ENCODE measurements at places on chromosomes 1 and 21.

- no peak for DNase-seq
Observed at GRCh38 chr1:50279622-50280330, 143.5 kb downstream of the DMRTA2 start.

GRCh38 chr1:95115708-95116137, 1.4 kb upstream of the TLCD4 start:
- no peak for DNase-seq

- peak; percentile 46 for DNase-seq
Observed at GRCh38 chr1:17439250-17440073, at the start of gene RCC2. TSS of gene RCC2 (minus strand) at chr1:17439677. CDS start at chr1:17438514, 1,163 bp downstream.

GRCh38 chr1:171816300-171816901, 24.9 kb upstream of the DNM3 start:
- DNase-seq, result no peak

- DNase-seq, result no peak
Observed at GRCh38 chr1:111179968-111180533, 20.4 kb downstream of the DENND2D start.

DNA sequence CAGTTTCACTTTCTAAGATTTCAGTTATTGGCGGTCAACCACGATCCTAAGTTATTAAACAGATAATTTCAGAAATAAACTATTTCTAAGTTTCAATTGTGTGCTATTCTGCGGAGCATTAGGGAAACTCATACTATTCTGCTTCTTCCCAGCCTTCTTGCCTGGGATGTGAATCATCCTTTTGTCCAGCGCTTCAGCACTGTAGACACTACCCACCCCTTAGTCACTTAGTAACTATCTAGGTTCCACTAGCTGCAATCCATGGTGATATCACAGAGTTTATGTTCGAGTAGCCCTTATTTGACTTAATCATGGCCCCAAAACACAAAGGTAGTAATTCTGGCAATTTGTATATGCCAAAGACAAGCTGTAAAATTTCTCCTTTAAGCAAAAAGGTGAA, 279.9 kb upstream of the ADAMTS5 start:
- DNase-seq, result no peak

DNA sequence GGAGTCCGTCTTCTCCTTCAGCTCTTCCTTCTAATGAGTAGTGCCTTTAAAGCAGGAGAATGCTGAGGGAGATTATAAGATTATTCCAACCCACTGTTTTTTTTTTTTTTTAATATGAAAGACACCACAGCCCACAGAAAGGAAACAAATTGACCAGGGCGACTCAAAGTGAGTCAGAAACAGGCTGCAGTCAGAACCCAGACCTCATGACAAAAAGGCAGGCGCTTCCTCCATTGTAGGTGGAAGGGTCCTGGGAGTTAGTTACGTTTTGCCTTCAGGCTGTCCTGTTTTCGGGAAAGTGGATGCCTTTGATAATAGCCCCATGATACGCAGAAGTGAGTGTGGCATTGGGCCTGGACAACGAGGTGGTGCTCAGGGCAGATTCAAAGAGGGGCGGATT, 21.0 kb downstream of the PLXNA2 start:
- DNase-seq, result no peak

GRCh38 chr21:31526040-31526439, 133.5 kb upstream of the SOD1 start:
- no peak for DNase-seq

- DNase-seq, result no peak
Observed at GRCh38 chr1:182731852-182732575, 47.6 kb upstream of the RGS8 start.

DNA sequence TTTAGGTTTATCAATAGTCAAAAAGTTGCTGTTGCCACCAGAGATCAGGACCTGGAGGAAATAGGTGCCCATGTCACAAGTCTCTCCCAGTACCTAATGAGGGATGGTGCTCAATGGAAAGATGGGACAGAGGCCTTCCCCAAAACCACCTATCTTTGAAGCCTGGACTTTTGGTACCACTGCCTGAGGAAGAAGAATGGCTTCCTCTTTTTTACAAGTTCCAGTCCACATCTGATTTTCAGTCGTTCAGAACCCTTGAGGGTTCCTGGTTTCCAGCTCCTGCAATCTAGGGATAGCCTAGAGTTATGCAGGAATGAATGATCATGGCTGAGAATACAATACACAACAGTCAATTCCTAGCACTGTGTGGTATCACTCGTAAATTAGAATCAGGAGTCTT, 5.7 kb downstream of the CATSPERE start:
- no peak for DNase-seq

DNA sequence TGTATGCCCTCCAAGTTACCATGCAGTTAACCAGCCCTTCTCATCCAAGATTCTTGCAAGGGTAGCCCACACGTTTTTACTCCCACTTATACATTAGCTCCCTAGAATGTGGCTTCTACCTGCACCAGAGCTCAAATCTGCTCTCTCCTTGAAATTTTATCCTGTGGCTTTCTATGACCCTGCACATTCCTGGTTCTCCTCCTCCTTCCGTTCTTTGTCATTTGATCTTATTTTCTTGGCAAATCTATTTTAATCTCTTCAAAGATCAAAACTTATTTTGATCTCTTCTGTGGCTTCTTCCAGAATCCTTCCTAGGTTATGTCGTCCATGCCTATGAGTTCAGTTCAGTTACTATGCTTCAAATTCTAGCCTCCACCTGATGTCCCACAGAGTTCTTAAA, 115.6 kb upstream of the GUCA2B start:
- no peak for DNase-seq

- DNase-seq, result peak; percentile 55
Observed at GRCh38 chr1:156656806-156657740, 15.2 kb downstream of the BCAN start.

DNA sequence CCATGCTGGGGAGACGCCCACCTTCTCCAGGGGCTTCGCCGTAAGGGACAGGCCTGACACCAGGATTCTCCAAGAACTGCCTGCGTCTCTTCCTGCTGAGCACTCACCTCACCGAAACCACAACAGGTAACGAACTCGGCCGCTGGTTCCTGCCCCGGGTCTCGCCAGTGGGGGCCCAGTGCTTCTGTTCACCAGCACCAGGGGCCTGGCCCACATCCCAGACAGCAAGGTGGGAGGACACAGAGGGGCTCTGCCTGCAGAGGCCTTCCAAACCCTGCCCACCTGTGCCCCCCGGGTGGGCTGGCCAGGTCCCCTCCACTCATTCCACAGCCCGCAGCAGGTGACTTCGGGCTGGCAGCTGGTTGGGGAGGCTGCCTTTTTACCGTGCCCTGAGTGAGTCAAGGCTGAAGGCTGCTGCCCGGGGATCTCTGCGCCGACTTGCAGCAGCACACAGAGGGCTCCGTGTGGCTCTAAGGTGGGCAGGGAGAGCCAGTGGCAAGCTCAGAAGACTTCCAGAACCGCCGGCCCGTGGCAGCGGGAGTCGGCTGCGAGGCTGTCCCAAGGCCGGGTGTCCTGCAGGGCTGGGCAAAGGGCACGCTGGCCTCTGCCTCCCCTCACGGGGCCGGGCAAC, 14.7 kb upstream of the COL18A1 start:
- no peak for DNase-seq

- DNase-seq, result no peak
Observed at GRCh38 chr21:16241479-16241963, 511.7 kb downstream of the USP25 start.

DNA sequence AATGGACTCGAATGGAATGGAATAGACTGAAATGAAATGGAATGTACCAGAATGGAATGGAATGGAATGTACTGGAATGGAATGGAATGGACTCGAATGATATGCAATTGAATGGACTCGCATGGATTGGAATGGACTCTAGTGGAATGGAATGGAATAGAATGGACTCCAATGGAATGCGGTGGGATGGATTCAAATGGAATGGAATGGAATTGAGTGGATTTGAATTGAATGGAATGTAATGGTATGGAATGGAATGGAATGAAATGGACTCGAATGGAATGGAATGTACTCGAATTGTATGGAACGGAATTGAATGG, 99.6 kb upstream of the FBXO28 start:
- no peak for DNase-seq

DNA sequence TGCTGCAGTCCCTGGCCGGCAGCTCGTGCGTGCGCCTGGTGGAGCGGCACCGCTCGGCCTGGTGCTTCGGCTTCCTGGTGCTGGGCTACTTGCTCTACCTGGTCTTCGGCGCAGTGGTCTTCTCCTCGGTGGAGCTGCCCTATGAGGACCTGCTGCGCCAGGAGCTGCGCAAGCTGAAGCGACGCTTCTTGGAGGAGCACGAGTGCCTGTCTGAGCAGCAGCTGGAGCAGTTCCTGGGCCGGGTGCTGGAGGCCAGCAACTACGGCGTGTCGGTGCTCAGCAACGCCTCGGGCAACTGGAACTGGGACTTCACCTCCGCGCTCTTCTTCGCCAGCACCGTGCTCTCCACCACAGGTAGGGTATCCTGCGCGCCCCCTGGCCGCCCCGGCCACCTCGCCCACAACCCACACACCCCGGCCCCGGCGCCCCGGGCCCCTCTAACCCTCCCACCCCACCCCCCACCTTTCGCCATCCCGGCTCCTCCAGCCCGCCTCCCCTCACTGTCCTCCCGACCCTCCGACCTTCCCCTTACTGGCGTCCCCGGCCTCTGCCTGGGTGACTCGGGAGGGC, 352 bp downstream of the KCNK1 start:
- no peak for DNase-seq

GRCh38 chr1:43477716-43478115, 24.0 kb upstream of the HYI start:
- no peak for DNase-seq

- DNase-seq, result no peak
Observed at GRCh38 chr1:37905727-37906126, 41.1 kb downstream of the INPP5B start.

GRCh38 chr1:38865112-38865715, 5.6 kb upstream of the RRAGC start:
- no peak for DNase-seq

DNA sequence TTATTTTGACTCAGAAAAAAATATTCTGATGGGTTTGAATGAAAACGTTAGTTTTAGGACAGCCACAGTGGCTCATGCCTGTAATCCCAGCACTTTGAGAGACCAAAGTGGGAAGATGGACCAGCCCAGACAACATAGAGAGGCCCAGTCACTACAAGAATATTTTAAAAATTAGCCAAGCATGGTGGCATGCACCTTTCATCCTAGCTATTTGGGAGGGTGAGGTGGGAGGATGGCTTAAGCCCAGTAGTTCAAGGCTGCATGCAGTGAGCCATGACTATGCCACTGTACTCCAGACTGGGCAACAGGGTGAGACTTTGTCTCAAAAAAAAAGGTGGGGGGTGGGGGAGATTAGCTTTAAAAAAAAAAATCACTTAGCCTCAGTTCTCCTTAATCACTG, 127.5 kb downstream of the LBR start:
- no peak for DNase-seq

DNA sequence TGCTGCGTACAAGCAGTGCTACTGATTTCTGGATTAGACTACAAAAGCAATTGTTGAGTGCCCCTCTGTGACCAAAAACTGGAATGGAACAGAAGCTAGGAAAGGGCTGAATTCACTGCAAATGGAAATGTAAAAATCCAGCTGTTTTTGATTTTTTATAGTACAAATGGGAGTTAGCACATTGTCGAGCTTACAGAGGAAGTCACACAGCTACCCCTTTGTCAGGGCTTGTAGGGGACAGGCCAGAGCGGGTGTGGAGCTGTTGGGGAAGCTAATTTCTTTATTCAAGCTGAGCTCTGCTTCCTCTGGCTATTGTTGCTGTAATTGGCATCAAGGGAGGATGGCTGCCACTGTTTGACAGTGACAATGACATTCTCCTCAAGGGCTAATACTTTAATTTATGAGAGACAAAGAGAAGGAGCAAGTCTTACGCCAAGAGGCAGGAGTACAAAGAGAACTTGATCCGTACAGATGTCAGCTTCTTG, 96.1 kb downstream of the SLC35F3 start:
- DNase-seq, result no peak

DNA sequence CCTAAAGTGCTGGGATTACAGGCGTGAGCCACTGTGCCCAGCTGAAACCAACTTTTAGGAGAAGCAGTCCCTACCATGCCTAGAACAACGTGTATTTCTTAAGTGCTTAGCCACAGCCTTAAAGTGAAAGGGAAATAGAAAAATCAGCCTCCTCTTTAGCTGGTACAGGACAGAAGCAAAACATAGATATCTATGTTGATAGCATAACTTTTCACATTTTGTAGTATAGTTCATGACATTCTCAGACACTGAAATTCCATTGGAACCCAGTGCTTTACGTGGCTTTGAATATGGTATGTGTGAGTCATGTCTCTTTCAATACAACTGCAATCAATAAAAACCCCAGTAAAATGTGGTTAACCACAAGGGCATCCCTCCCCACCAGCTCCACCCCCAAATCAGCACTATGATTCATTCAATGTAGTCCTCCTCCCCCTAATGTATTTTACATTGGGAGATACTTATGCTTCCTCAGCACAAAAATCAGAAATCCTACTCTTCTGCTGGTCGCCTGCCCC, 32.1 kb downstream of the TGFB2 start:
- peak; percentile 4 for DNase-seq

DNA sequence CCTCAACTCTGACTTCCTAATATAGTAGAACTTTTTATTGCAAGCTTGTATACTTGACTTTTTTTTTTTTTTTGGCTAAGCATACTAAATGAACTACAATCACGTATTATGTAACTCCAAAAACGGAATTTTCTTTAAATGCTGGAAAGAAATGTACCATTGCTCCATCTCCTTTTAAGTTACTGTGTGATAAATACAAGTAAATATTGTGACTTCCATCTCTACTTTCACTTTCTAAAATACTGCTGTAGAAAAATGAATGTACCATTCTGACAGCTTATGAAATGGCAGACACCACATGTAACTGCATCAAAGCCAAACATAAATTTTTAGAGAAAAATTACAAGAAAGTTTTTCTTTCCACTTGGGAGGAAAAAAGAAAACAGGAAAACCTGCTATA, 54.7 kb downstream of the ASH1L start:
- no peak for DNase-seq

DNA sequence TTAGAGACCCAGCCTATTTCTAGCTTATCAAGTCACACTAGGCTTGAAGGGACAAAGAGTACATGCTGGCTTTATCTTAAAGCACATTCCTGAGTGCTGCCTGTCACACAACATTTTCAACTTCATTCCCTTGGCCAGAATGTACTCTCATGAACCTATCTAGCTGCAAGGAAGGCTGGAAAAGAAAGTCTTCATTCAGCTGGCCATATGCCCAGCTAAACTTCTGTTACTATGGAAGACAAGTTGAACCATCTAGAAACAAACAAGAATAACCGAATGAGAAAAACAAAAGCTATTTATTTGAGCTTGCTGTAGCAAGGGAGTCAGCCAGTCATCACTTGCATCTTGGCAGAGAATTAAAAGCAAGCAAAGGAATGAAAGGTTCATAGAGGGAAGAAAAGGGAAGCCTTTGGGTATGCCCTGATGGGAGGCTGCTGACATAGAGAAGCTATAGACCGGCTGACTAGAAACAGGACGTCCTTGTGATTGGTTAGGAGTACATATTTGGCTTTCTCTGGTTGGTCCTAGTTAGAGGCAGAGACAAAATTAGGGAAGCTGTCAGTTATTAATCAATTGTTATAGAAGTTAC, 108.4 kb downstream of the NEK7 start:
- no peak for DNase-seq

DNA sequence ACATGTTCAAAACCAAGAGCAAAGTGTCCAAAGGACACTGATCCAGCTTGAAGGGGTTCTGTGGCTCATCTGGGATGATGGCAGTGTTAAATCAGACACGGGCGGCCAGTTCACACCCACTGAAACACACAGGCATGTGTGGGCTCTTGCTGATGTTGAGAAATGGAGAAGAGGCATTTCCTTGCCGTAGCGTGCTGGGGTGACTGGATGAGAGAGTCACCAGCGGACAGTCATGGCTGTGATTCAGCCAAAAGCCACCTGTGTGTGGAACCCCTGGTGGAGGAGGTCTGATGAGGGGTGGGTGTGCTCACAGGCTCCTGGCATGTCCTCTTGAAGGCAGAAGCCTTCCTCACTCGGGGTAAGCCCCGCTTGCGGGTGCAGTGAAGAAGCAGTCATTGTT, 7.2 kb downstream of the C1orf35 start:
- no peak for DNase-seq

All from stimulated activated CD8-positive, alpha-beta memory T cell treated with anti-CD3 and anti-CD28 coated beads, Interleukin-2, amount 100 ng/mL, for 1 hour (primary cell).